ENCODE measurements at places on chromosomes 2 and 18.

GRCh38 chr2:16475586-16475985, 190.0 kb downstream of the CYRIA start:
- DNase-seq, result no peak

GRCh38 chr2:201964631-201965206, 68.9 kb upstream of the FZD7 start:
- DNase-seq, result no peak

DNA sequence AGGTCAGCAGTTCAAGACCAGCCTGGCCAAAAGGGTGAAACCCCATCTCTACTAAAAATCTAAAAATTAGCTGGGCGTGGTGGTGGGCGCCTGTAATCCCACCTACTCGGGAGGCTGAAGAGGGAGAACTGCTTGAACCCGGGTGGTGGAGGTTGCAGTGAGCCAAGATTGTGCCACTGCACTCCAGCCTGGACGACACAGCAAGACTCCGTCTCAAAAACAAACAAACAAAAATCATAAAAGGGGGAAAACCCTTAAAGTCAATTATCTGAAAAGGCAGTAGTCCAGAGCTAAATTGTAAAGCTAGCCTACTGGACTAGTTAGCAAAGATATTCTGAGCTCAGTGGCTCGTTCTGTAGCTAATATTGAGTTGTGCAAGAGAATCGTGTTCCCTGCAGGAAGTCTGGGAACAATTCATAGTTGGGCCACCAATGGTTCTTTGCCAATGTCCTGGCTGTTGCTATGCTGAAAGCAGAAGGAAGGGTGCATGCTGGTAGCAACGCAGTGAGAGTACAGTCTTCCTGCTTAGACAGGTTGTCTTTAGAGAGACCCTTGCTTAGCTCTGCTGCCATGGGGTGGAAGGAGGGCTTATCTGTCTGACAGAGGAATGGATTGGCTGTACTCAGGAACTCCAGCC, 4.3 kb downstream of the TGOLN2 start:
- no peak for DNase-seq

GRCh38 chr18:31057051-31057450, 14.5 kb upstream of the DSC3 start:
- no peak for DNase-seq

DNA sequence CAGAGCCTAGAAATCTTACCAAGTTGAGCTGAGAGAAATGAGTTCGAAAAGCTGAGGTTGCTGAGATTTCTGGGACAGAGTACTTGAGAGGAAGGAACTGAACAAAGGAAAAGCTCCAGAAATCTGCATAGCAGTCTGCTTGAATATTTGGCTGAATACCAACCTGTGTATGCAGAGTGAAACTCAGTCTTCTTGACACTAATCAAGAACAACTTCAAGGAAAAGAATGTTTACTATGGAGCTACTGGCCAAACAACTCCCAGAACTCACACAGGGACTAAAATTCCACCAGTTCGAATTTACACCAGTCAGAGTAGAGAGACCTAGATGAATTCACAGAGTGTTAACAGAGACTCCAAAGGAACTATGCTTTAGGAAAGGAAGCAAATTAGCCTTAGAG, 66.5 kb downstream of the USP37 start:
- DNase-seq, result no peak

GRCh38 chr18:58308463-58308862, 264.4 kb downstream of the NEDD4L start:
- DNase-seq, result no peak

DNA sequence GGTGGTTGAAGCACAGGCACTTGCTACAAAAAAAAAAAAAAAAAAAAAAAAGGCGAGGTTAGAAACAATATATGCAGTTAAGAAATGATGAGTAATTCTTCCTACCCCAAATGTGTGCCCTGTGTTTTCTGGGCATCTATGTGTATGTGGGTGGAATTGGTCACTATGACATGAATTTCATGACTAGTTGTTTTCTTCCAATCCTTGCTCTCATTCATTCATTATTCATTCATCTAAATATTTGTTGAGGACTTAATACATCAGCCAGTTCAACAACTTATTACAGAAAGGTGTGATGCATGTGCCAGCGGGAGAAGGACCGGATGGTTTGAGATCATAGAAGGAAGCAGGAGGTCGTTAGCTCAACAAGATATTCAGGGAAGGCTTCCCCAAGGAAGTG, 8.3 kb upstream of the EGR4 start:
- no peak for DNase-seq

DNA sequence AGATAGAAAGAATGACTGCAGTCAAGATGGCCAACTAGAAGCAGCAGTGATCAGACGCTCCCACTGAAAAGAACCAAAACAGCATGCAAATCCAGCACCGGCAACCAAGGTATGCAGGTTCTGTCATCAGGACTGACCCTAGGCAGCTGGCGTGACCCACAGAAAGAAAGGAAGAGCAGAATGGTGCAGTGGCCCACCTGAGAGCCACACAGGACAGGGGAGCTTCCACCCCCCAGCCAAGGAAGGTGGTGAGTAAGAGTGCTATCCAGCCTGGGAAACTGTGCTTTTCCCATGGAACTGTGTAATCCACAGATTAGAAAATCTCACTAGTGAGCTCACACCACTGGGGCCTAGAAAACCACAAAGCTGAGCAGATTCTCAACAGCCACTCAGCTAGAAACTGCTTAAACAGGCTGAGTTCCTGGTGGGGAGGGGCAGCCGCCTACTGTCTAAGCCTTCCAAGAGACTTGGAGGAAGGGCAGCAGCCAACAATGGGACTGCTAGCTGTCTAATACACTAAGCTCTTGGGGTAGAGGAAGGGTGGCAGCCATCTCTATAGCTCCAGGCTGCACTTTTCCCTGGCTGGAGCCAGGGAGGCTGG, 127.9 kb downstream of the EVA1A start:
- no peak for DNase-seq

- no peak for DNase-seq
These were observed 77.5 kb upstream of the NFATC1 start for GRCh38 chr18:79318142-79318673.

- DNase-seq, result no peak
These were observed 24.3 kb upstream of the CDH20 start for GRCh38 chr18:61308795-61309393.

DNA sequence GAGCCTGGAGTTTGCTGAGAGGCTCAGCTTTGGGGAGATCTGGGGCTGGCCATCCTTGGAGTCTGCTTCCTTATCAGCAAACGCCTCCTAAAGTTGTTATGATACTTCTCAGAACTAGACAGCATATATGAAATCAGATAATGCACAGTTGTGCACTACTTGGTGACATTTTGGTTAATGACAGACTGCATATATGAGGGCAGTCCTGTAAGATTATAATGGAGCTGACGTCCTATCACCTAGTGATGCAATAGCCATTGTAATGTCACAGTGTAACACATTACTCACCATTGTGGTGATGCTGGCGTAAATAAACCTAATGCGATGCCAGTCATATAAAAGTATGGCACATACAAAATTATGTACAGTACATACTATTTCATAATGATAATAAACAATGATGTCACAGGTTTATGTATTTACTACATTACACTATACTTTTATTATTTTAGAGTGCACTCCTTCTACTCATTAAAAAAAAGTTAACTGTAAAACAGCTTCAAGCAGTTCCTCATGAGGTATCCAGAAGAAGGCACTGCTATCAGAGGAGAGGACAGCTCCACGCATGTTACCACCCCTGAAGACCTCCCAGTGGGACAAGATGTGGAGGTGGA, 298.1 kb upstream of the REV1 start:
- DNase-seq, result no peak

DNA sequence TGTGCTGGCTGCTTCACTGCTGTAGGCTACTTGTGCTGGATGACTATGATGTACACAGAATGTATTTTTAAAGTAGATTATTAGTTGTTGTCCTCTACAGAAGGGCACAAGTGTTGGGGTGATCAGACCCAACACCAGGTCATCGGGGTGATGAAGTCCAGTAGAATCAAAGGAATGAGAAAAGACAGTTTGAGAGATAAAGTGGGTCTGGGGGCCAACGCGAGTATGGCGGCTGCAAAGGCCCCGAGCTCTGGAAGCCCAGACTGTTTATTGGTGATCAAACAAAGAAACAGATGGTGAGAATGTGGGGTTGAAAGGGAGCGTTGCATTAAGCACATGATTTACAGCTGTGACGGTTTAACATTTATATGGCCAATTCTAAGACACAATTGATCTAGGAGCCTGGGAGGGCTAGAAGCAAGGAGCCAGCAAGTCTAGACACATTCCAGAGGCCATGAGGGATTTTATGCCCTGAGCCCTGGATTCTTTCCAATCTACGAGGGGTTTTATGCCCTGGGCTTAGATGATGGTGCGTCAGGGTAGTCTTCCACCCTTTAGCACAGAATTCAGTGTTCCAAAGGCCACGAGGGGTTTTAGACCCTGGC, 153.5 kb downstream of the AGPS start:
- DNase-seq, result no peak

GRCh38 chr2:70161069-70161534, 29.7 kb downstream of the C2orf42 start:
- DNase-seq, result no peak

DNA sequence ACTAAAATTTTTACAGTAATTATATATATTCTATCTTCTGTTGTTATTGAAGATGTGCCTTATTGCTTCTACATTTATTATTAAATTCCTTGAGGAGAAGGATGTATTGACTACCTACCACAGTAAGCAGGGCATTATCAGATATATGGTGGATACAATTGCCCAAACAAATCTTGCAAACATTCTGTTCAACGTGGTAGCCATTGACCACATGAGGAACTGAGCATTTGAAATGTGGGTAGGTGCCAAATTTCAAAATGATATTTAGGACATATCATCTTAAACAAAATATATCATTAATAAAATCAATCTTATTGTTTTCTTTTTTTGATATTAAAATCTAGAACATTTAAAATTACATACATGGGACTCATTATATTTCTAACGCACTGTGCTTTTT, 11.1 kb downstream of the SCN3A start:
- no peak for DNase-seq

- DNase-seq, result peak; percentile 65
These were observed 1.5 kb upstream of the EPHA4 start for GRCh38 chr2:221573430-221574230.

- no peak for DNase-seq
These were observed 137.7 kb downstream of the THNSL2 start for GRCh38 chr2:88307817-88308216.

- DNase-seq, result no peak
These were observed 194.9 kb upstream of the KYNU start for GRCh38 chr2:142682528-142682927.

GRCh38 chr2:238101891-238102841, 2.0 kb downstream of the ESPNL start:
- no peak for DNase-seq

- DNase-seq, result no peak
These were observed 32.7 kb downstream of the QPCT start for GRCh38 chr2:37377187-37377532.

DNA sequence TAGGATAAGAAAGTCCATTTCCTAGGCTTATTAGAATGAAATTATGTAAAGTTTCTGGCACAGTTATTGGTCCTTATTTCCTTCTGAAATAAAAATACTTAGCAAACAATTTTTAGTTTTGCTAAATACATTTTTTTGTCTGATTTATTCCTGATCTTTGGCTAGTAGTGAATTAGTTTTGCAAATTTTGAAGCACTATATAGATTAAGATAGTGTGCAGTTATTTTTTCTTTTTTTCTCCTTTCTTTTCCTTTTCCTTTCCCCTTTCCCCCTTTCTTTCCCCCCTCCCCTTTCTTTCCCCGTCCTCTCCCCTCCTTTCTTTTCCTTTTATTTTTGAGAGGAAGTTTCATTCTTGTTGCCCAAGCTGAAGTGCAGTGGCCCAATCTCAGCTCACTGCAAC, 59.7 kb downstream of the BIRC6 start:
- no peak for DNase-seq

DNA sequence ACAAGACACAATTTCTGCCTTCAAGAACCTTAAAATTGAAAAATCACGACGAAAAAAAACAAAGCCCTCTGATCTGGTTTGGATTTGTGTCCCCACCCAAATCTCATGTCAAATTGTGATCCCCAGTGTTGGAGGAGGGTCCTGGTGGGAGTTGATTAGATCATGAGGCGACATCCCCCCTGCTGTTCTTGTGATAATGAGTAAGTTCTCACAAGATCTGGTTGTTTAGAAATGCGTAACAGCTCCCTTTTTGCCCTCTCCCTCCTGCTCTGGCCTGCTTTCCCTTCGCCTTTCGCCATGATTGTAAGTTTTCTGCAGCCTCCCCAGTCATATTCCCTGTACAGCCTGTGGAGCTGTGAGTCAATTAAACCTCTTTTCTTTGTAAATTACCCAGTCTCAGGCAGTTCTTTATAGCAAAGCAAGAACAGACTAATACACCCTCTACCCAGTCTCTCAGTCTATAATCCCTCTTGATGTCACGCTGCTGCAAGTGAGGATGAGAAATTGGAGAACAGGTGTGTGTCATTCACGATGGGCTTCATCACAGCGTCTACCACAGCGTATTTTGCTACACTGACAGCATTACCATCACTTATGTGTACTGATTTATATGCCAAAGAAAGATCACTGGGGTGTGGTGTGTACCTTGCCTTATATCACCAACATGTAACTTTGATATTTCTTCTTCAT, 330.7 kb downstream of the MTX2 start:
- DNase-seq, result no peak

DNA sequence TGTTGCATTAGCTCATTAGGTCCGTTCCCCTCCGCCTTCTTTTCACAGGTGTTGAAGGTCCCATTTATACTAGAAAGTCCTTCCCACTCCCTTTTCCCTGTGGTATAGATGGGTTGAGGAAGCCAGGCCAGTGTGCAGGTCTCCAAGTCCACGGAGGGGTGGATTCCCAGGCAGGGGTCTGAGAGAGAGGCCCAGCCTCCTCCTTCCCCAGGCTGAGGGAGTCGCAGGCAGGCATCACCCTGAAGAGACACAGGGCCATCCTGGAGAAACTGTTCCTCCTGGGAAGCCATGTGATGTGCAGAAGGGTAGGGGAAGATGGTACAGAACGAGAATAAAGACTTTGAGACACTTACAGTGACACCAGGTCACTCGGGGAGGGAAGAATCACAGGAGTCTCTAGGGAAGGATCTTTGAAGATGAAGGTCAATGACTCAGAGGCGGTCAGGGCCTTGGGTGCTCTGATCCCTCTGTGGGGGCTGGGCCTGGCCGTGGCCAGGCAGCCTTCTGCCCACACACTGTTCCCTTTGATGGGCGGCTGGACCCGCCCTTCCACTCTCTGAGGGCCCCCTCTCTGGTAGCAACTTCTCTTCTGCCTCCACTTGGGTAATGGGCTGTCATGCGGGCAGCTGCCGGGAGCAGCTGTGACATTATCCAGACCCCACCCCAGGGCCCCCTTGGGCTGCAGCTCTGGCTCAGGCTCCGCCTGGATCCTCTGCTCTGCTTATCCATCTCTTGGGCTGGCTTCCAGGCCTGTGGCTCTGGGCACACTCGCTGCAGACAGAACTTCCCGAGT, 45.1 kb downstream of the RHOB start:
- no peak for DNase-seq

GRCh38 chr2:109129921-109130722, 1.1 kb downstream of the SH3RF3 start:
- DNase-seq, result no peak

GRCh38 chr2:241613017-241613780, 23.8 kb downstream of the THAP4 start:
- DNase-seq, result no peak
